ENCODE measurements at places on chromosomes 1 and 21. TPM values are rescaled to one million over a fixed set of nuclear protein-coding genes. Genes with fewer than 3 reads are reported as not detected.

DNA sequence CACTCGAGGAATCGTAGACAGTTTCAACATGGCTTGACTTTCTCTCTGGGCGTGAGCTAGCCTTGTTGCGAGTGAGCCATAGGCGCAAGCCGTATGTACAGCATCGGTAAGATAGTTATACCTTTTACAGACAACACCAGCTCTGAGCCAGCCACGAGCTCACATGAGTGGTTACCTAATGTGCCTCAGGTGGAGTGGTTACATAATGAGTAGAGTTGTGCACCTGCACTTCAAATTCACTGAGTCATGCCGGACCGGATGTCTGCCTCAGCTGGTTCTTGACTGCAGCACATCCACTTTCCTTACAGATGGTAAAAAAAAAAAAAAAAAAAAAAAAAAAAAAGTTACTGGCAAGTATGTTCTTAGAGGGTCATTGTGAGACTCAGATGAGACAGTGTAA lies 360.4 kb upstream of the NR5A2 start:
- ATAC-seq: no peak

GRCh38 chr1:150545486-150546032 lies 3.6 kb upstream of the ADAMTSL4 start:
- no peak for ATAC-seq

The AMY1A gene
- total RNA-seq: 0.32 TPM

GRCh38 chr1:89762779-89763648 lies 57.8 kb upstream of the LRRC8D start:
- ATAC-seq: peak; percentile 100

- no peak for ATAC-seq
Observed at GRCh38 chr1:192805832-192806323, 3.0 kb upstream of the RGS2 start.

GRCh38 chr1:55580845-55581332 lies 365.7 kb upstream of the USP24 start:
- peak; percentile 47 for ATAC-seq

The RGS8 gene
- total RNA-seq: 12.1 TPM

DNA sequence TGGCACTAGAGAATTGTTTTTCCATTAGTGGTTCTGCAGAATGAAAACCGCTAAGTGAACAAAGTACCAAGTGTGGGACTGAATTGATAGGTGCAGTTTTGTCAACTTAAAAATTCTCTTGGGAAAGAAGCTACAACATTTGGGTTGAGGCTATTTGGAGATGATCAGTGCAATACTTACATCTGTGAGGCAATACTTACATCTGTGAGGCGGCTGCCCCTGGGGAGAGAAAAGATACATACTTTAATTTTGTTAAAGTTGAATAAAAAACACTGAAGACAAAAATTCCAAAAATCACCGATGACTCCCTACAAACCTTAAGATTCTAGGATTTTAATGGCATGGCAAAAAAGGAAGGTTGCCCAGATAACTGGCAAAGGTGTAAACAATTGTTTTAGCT lies 1.7 kb downstream of the CFAP410 start:
- ATAC-seq: no peak

GRCh38 chr1:183912265-183912886 lies 107.5 kb downstream of the RGL1 start:
- no peak for ATAC-seq

The KCNN3 gene
- total RNA-seq: 1.3 TPM

DNA sequence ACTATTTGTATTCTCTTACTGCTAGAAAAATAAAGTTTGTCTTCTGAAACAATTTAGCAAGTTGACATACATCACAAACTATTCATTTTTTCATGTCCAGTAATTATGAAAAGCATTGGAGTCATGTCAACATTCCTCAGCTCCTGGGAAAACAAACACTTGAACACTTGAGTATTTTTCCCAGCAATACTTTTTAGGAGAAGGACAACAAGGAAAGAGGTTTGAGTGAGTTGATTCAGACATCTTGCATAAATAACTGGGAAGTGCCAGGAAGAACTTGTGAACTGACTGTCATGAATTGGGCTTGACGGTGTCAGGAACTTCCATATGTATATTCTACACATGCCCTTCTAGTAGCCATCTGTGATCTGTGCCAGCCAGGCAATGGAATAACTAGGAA lies 195.6 kb downstream of the HMCN1 start:
- peak; percentile 41 for ATAC-seq

The ACTA1 gene
- not detected for total RNA-seq

The CLCA1 gene
- 0.09 TPM for total RNA-seq

GRCh38 chr1:204292740-204293139 lies 67.0 kb downstream of the PLEKHA6 start:
- no peak for ATAC-seq

DNA sequence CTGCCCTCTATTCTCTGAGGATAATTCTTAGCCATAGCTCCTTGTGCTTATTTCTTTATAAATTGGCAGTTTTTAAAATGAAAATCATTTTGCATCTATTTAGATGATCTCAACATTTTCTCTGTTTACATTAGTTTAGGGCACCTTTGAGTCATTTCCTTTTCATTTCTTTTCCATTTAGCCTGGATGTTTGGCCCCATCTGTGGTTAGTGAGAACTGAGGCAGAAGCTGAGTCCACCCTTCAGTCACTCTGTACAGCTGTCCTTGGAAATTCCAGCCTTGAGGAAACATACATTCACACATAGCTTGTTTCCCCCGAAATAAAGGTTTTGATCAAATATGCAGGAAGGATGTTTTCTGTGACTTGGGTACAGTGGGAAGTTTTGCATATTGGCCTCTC lies 123.7 kb downstream of the NTNG1 start:
- no peak for ATAC-seq

DNA sequence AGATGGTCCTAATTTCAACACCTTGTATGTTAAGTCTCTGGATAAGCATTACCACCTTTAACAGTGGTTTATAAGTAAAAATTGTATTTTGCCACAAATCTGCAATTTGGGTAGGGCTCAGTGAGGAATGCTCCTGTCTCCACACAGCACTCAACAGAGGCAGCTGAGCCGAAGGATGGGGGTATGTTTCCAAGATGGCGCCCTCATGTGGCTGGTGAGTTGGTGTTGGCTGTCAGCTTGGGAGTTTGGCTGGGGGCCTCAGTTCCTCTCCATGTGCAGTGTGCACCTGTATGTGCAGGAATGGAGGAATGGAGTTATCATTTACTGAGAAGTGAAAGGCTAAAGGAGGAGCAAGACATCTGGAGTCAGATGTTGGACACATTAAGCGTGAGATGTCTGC lies 136.8 kb downstream of the GABPA start:
- no peak for ATAC-seq

GRCh38 chr1:116572771-116573430 lies 2.1 kb upstream of the CD58 start:
- ATAC-seq: no peak

- ATAC-seq: no peak
Observed at GRCh38 chr1:24498589-24498988, 4.0 kb upstream of the RCAN3 start.

DNA sequence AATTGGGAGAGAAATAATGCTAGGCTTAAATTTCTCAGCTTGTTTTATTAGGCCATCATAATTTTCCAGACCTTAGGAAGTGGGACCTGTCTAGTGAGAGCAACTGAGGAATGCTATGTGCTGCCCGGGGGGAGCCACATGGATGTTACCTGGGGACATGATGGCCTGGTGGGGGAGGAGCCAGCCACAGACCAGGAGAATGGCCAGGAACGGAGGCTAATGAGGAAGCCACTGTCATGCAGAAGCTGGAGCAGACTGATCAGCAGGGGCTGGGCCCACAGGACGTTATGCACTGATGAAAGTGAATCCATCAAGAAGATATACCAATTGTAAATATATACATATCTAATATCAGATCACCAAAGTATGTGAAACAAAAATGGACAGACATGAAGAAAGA lies 4.6 kb upstream of the KRTAP10-1 start:
- no peak for ATAC-seq

The DIO1 gene
- 0.82 TPM for total RNA-seq

- no peak for ATAC-seq
Observed at GRCh38 chr1:229086091-229086490, 184.8 kb upstream of the RAB4A start.

DNA sequence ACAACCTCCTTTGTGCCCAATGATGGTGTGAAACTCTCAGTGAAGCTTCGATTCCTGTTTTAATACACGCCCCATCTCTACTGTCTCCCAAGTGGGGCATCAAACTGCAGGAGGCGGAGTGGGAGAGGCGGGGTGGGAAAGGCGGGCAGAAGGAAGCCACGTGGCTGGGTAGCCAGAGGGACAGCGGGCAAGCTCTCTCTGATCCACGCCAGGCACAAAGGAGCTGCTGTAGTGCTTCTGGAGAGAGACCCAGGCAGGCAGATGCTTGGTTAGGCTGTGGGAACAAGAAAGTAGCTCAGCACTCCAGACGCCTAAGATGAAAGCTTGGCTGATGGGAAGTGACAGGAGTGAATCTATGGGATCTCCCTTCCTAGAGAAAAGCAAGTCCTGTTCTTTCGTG lies 25.7 kb downstream of the TRIM67 start:
- peak; percentile 22 for ATAC-seq

DNA sequence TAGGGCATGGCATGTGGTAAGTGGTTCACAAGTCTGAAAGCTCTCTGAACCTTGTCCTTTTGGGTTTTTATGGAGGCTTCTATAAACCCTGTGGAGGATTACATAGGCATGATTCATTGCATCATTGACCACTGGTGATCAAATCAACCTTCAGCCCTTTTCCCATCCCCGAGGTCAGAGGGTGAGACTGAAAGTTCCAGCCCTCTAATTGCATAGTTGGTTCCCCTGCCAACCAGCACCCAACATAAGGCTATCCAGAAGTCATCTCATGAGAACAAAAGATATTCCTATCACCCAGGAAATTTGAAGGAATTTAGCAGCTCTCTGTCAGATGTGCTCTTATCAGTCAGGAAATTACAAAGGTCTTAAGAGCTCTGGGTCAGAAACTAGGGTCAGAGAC lies 89.5 kb upstream of the ARTN start:
- no peak for ATAC-seq

DNA sequence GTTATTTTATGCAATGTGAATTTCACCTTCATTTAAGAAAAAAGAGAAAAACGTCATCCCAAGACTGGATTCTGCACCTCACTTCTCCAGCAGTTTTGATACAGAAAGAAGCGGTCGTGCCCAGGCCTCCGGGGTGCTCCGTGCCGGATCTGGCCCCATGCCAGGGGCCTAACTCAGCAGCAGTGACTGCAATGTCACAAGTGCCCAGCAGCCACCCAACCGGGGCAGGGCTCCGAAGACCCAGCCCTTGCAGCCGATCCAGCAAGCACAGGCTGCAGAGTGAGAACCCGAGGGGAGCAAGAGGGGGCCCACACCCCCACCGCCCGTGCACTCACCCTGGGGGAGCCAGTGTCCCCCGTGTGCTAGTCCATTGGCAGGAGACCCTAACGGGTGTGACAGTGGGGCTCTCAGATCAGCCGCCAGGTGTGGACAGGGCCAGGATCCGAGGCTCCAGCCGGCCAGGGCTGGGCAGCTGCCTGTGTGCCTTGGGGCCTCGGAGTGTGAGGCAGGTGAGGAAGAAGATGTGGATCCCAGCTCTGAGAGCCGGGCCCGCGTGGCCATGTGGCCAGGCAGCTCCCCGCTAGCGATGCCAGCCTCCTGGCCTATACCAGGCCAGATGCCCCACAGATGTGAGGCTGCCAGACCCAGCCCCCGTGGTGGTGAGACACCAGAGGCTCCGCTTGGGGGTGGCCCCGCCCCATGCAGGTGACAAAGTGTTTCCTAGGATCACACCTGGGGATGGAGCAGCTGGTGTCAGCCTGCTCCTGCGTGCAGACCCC lies 60.6 kb downstream of the MEGF6 start:
- no peak for ATAC-seq

- ATAC-seq: no peak
Observed at GRCh38 chr1:18011703-18012102, 95.9 kb upstream of the IGSF21 start.
